Activated CD4-positive, alpha-beta T cell treated with anti-CD3 and anti-CD28 coated beads for 1 hour (primary cell): ENCODE measurements at places on chromosomes 16 and 17.

GRCh38 chr17:70905796-70906195, 736.5 kb downstream of the KCNJ2 start:
- no peak for DNase-seq

DNA sequence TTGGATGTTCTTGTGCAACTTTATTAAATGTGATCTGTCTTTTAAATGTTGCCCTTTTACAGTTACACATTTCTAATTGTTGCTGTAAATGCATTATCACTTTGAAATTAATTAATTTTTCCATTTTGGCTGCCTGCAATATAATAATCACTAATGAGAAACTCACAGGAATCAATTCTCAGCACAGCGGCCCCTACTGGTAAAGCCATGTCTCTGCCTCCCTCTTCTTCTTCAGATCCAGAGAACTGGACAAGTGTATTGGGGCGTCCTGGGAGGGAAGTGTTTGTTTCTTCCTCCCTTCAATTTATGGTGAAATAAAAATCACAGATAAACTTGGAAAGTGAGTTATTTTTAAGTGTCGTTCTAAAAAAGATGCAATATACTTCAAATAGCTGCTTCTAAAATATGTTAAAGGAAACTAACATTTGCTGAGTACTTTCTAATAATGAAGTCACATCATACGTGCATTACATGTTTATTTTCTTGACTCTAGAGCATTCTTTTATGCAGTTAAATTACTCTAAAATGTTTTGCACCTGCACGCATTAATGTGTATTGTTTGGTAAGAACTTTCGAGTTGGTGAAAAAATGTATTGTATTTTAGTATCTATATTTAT, 338.0 kb downstream of the WWOX start:
- no peak for DNase-seq

- no peak for DNase-seq
These were observed 39.3 kb downstream of the TSC2 start for GRCh38 chr16:2086812-2087747.

GRCh38 chr17:14950216-14950615, 314.9 kb downstream of the PMP22 start:
- no peak for DNase-seq

DNA sequence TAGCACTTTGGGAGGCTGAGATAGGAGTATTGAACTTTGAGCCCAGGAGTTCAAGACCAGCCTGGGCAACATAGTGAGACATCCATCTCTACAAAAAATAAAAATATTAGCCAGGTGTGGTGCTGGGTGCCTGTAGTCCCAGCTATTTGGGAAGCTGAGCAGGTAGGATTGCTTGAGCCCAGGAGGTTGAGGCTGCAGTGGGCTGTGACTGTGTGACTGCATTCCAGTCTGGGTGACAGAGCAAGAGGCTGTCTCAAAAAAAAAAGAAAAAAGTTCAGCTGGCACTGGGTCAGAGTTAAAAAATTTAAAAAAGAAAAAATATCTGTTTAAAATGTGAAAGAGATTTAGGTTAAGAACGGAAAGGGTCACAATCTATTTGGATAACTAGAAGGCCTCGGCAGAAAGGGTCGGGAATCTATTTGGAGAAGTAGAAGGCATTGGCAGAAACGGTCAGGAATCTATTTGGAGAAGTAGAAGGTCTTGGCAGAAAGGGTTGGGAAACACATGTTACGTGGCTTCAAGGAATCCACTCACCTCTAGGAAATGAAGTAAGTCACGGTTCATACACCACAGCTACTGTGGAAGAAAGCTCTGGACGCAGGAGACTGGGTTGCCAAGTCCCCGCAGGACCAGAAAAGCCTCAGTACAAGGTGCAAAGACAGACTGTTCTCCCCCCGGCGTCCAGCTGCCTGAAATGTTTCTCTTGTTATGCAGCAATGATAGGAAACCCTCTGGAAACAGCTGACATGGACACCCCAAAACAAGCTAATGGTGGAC, 25.3 kb downstream of the LMF1 start:
- DNase-seq, result no peak

DNA sequence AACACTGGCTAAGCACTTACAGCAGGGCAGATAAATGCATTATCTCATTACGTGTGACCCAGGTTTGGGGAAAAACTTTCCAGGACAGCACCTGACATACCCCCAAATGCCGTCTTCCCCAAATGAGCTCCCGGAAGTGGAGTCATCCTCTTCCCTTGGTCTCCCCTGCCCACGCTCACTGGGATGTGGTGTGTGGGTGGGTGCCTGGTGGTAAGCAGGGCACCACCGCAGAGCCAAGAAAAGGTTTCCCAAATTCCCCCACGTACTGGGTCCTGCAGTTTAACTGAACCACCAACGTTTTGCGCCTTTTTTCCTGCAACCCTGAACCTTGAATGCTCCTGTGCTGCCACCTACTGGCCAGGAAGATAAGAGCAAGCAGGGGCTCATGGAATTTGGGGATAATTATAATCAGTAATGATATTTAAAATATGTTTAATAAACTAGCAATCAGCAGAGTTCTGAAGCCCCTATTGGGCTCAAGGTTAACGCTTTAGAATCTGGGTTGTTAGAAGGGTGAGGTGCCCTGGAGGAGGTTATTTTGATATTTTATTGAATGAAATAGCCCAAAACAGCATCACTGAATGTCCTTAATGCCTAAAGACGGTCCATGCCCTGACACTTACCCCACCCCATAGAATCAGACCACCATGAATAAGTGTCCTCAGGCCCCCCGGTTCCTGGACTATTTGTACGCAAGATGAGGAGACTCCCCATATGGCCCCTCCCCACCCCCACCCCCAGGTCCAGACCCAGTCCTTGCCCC, 8.0 kb downstream of the SPPL2C start:
- peak; percentile 24 for DNase-seq

DNA sequence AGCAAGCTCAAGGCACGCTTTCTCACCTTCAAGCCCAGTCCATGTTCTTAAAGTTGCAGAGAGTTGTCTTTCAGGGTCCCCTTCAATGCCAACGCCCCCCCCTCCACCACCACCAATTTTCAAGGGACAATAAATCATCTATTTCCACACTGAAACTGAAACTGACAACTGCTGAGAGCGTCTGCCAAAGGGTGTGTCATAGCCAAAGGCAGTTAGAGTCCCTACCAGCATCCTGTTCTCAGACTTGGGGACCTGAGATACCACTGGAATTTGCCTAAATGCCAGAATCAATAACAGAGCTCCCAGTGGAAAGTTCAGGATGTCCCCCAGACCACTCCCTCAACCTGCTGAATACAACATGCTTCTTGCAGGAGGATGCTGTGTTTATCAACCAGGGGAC, 133.2 kb upstream of the SOX9 start:
- no peak for DNase-seq

- no peak for DNase-seq
These were observed 2.2 kb upstream of the RPL38 start for GRCh38 chr17:74201250-74201649.

- no peak for DNase-seq
These were observed 197.0 kb downstream of the MRTFB start for GRCh38 chr16:14268073-14268472.

DNA sequence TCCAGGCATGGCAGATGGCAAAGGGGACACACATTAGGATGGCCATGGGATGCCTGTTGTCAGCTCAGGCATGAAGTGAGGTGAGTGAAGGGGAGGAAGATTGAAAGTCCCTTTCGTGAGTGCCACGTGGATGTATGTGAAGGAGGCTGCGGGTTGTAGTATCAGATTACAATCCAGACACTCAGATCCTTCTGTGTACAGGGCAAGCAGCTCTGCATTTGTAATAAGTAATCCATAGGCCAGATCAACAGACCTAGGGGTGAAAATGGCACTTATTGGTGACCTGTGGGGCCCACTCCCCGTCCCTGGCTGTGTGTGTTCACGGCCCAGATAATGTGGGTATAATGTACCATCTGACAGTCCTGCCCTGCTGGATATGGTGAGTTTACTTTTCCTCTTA, 159.5 kb downstream of the DNAH9 start:
- DNase-seq, result no peak
